ENCODE measurements at places on chromosomes 16 and 17. TPM values are rescaled to one million over a fixed set of nuclear protein-coding genes. Genes with fewer than 3 reads are reported as not detected.

Gene OR4D1
- total RNA-seq, result not detected

- DNase-seq, result no peak
Observed at GRCh38 chr16:55116165-55116920, 185.7 kb downstream of the IRX5 start.

- no peak for DNase-seq
Observed at GRCh38 chr17:70426752-70427151, 257.4 kb downstream of the KCNJ2 start.

DNA sequence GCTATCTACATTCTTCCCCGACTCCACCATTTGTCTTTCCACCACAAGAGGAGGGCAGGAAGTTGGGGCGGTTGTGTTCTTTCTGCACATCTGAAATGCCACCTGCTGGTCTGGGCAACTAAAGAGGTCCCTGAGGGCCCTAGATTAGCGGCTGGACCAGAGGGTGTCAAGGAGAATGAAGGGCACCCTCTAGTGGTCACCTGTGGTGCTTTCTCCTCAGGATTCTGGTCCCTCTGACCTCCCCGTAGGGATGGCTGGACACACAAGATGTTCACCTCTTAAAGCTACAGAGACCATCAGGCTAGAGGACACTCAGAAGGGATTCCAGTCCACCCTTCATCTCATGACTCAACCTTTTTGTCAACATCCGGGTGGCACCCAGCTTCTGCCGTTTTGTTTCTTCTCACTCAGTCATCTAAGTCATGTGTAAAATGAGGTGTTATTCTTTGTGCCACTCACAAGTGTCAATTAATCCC is 2.9 kb upstream of the SCIMP start:
- DNase-seq, result peak; percentile 64

GRCh38 chr16:30942426-30942806 is 6.5 kb upstream of the ORAI3 start:
- no peak for DNase-seq

- DNase-seq, result peak; percentile 87
Observed at GRCh38 chr17:40548982-40549685, 16.1 kb downstream of the CCR7 start.

GRCh38 chr17:44033861-44034408 is 19.2 kb upstream of the TMEM101 start:
- no peak for DNase-seq

GRCh38 chr17:60506312-60506711 is 19.7 kb downstream of the APPBP2 start:
- peak; percentile 33 for DNase-seq

- DNase-seq, result peak; percentile 94
Observed at GRCh38 chr17:57874434-57875289, 24.8 kb upstream of the MRPS23 start.

DNA sequence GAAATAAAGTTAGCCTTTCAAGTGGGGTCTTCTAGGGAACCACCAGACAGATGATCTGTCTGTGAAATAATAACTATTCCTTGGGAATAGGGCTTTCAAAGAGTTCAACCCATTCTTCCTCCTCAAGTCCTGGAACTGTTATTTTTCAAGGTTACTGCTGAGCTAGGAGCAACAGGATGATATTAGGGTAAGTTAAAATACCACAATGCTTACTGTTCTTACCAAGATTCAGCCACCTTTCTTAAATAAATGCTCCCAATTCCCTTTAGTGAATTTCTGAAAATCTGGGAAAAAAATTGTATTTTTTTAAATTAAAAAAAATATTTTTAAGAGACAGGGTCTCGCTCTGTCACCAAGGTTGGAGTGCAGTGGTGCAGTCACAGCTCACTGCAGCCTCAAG is 26.9 kb upstream of the ALDH3A2 start:
- DNase-seq, result no peak

- DNase-seq, result no peak
Observed at GRCh38 chr16:50371936-50372595, 3.3 kb upstream of the BRD7 start.

GRCh38 chr17:61124562-61124961 is 275.1 kb upstream of the TBX2 start:
- DNase-seq, result no peak

DNA sequence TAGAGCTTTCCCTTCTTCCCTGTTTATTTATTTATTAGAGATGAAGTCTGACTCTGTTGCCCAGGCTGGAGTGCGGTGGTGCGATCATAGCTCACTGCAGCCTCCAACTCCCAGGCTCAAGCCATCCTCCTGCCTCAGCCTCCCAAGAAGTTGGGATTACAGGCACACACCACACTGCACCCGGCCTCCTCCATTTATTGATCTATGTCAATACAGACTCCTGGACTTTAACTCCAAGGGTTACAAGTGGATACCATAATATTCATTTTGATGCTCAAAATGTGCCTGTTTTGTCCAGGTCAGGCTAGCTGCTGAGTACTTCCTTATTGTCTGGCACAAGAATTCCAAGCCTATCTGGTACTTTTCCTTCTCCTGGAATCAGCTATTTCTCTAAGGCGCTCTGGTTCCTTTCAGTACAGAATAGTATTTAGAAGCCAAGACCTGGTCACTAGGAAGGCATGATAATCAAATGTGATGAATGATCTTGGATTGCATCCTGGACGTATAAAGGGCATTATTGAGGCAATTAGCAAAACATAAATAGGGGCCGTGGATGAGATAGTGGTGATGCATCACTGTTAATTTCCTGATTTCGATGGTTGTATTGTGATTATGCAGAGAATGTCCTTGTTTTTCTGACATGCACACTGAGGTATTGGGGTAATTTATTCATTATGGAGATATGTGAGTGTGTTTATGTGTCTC is 21.7 kb downstream of the IL4R start:
- peak; percentile 44 for DNase-seq

- no peak for DNase-seq
Observed at GRCh38 chr17:37831492-37831891, 86.6 kb upstream of the HNF1B start.

Gene SEPTIN1
- 1.2 TPM for total RNA-seq

- peak; percentile 45 for DNase-seq
Observed at GRCh38 chr16:2371421-2371820, 30.9 kb upstream of the ABCA3 start.

- DNase-seq, result peak; percentile 80
Observed at GRCh38 chr17:48997103-48997826, at the start of gene IGF2BP1. IGF2BP1 (plus strand) TSS chr17:48997385; CDS start chr17:48997746, 361 bp downstream.

DNA sequence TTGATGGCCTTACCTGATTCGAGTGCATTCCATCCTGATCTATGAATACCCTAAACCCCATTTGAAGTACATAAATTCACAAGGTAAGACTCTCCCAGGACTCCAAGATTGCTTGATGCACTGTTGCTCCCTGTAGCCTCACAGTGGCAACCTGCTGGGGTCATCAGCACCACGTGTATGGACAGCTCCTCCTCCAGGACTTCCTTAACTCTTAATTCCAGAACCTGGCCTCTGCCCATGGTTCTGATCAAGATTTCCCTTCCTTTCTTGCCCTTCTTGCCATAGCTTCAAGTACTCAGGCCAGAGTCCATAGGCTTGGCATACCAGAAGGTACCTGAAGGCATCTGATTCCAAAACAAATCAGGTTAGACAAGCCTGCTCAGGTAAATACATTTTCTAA is 34.0 kb upstream of the NLK start:
- DNase-seq, result peak; percentile 66

DNA sequence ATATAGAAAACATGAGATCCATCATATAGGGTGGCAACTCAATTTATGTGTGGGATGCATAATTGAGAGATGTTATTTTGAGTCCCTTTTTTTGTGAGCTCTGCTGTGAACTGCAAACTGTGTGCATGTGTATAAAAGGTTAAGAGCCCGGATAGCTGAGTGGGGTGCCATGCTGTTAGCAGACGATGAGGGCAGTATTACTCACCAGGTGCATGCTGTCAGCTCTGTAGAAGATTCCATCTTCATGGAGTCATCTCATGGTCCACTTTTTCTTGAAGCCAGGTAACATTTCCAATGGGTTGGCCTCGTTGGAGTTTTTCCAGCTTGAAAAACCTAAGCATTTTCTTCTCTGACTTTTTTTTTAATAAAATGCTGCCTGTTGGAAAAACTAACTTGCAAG is 43.0 kb upstream of the RHBDL3 start:
- no peak for DNase-seq

DNA sequence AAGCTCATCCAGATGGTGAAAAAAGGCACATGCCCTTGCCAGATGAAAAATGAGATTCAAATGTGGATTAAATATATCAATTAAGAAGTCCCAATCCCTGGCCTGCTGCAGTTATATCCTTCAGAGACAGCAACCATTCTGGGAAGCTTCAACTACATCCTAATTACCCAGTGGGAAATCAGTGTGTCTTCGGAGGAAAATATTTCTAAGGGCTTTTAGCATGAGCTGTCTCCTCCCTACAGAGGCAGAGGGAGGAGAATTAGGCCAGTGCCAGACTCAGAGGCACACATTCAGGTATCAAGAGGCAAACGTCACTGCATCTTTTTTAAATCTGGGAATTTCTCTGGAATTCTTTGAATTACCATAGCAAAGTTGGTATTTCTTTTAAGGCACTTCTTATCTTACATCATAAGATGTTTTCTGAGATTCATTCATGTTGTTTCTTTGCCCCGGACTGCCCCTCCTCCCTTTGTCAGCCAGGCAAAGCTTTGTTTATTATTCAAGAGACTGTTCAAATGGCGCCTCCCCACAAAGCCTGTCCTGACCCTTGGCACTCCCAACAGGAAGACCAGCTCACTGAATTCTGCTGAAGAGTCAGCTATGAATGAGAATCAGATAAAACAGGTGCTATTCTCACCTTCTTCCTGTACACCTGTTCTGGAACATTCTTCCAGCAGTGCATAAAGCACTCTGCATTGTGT is 38.3 kb upstream of the SMPD3 start:
- DNase-seq, result peak; percentile 12

GRCh38 chr16:5905935-5906334 is 808.3 kb upstream of the EEF2KMT start:
- no peak for DNase-seq

Gene KIF2B
- total RNA-seq, result not detected

Gene KRTAP2-1
- total RNA-seq, result not detected

Gene RHOT1
- 23.5 TPM for total RNA-seq

Gene KRTAP4-6
- not detected for total RNA-seq

DNA sequence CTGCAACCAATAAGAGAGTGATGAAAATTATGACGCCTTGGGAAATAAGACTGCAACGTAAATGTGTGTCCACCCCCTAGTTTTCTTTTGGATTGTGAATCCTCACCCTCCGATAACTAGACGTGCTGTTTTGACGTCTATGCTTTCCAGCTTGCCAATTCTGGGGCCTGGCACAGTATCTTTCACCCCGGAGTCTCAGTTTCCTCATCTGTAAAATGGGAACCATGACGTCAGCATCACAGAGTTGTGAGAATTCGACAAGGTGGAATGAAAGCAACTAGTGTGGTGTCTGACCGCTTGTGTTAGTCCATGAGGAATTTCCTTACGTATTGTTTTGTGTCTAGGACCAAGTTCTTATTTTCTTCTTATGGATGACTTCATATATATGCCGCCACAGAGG is 37.7 kb downstream of the WWOX start:
- DNase-seq, result no peak

Gene RNF43
- not detected for total RNA-seq

DNA sequence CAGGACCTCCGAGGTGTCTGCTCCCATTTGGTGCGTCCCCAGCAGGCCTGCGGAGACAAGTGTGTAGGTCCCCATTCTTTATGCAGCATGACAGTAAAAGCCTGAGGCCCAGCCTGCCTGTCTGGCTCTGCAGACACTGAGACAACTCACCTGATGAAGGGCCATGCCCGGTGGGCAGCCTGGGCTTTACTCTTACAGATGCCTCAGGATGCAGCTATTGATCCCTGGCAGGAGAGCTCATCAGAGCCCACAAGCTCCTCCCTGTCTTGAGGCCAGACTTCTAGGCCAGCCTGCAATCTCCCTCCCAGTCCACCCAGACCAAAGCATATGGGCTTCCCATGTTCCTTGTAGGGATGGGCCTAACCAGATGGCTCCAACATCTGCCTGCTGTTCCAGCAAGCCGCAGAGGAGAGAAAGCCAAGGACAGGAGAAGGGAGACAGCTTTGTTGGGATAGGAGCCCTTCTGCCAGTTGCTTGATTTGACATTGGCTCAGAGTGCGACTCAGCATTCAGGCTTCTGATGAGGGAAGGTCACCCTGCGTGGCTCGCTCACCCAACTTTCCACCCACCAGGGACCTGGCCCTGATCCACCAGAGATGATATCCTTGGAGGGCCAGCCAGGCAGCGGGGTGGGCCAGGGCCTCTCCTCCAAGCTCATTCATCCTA is 87.5 kb downstream of the SOCS1 start:
- DNase-seq, result no peak

Gene MYH3
- 0.78 TPM for total RNA-seq

Gene ACSM2A
- total RNA-seq, result not detected
